NCI-H1436 (cell line): ENCODE measurements at places on chromosomes 1 and 21.

DNA sequence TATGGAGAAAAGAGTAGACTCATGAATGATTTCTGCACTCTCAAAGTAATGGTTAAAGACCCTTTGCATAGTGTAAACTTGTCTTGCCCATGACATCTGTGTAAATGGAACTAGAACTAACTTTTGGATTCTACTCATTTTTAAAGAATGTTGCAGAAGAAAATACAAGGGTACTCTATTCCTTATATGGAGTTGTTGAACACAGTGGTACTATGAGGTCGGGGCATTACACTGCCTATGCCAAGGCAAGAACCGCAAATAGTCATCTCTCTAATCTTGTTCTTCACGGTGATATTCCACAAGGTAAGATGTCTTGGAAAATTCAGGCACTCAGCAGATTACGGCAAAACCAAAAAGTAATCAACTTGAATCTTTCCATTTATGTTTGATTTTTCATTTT, 19.8 kb downstream of the CCT8 start:
- no peak for DNase-seq

- DNase-seq, result peak; percentile 67
These were observed 44.7 kb upstream of the TENT5B start for GRCh38 chr1:27057389-27057788.

- no peak for DNase-seq
These were observed 23.4 kb downstream of the OLFML3 start for GRCh38 chr1:114002492-114003239.

- no peak for DNase-seq
These were observed 170.5 kb downstream of the TOMM20 start for GRCh38 chr1:234958066-234958705.

GRCh38 chr1:68623700-68624099, 126.8 kb upstream of the DEPDC1 start:
- DNase-seq, result no peak

DNA sequence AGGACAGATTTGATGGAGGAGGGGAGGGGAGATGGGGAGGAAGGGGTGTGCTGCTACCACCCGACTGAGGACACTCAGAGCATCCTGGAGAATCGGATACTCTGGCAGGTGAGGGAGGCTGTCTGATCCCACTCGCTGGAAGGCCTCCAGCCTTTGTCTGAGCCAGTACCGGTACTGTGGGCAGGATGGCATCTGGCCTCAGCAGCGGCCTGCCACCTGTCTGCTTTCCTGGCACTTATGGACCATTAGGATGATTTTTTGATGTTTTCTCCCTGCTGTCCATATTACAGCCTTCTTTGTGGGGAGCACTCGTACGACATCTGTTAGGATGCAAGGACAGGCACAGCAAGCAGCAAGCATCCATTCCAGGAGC, 11.5 kb downstream of the ATP2B4 start:
- no peak for DNase-seq

- DNase-seq, result peak; percentile 43
These were observed 165.3 kb downstream of the SDCCAG8 start for GRCh38 chr1:243420946-243421685.

GRCh38 chr1:204201348-204202040, 5.2 kb upstream of the KISS1 start:
- no peak for DNase-seq

- DNase-seq, result no peak
These were observed 276.1 kb downstream of the RPS6KC1 start for GRCh38 chr1:213327017-213327667.

DNA sequence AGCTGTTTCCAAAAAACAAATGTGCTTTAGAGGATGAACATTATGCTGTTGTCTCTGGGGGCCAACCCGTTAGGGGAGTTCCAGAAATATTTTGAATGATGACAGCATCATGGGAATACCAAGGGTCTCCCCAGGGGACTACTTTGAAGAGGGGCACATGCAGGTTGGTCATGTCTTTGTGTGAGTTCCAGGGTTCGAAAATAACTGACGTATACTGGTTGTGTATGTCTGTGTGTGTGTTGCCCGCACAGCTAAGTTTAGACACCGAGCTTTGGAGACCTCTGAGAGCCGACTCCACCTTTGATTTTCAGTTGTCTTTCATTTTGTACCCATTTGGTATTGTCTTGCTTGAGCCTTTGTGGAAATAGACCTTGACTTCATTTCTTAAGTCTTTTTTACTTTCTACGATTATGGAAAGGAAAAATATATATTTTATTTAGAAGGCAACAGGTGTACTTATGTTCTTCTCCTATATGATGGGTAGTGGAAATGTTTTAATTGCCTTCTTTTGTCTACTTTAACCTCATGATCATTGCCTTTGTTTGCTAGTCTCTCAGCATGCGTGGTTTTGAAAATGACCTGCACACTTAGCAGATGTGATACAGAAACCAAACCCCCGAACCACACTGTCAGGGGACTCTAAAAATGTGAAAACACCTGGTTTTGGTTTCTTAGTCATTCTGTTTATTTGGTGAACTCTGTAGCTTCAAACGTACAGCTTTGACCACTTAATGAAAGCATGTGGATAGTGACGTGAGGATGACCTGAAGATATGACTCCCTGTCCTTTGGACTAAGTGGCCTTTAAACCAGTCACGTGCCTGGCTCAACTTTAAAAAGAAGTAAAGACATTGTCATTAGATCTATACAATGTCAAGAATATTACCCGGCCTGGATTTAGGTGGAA, 56.5 kb downstream of the GALNT2 start:
- DNase-seq, result no peak

DNA sequence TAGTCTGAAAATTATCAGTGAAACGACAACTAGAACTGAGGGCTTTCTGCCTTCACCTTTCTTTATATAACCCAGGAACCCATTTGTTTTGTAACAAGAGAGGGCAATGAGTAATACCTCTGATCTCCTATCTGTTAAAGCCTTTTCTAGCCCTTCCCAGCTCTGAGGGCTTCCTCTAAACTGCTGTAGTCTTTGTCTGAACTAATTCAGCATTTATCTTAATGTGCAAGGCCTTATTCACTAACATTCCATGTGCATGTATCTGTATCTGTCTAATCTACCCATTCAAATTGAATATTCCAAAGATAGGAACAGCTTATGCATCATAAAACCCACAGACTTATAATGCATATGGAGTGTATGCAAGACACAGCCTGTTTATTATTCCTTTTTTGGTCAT, 167.1 kb downstream of the LYPLAL1 start:
- DNase-seq, result no peak

DNA sequence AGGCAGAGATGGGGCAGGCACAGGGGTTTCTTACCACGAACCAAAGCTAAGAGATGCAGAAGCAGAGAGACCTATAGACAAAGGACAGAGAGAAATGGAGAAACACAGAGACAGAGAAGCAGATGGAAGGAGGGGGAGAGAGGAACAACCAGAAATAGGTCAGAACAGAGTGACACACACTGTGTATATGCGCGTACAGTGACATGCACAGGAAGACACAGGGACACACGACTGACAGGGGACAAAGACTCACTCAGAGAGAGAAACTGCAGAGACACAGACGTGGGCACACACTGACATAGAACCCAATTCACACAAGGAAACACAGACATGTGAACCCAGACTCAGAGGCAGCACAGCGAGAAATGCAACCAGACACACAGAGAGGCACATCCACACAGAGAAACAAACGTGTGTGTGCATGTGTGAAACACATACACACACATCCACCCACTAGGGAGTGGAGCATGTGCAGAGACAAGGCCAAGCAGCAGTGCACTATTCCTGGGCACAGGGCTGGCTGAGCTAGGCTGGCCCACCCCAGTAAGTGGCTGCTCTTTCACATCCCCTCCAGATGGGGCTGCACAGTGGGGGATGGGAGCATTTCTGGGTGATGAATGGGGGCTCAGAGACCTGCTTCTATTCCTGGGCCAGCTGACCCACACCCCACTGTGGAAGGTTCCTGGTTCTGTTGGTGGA, 123.4 kb upstream of the CSF3R start:
- DNase-seq, result no peak

GRCh38 chr1:116738673-116739370, 15.4 kb upstream of the CD2 start:
- DNase-seq, result no peak

- no peak for DNase-seq
These were observed 695.4 kb downstream of the BRINP3 start for GRCh38 chr1:189782295-189782694.
